ENCODE measurements at places on chromosomes 2 and 18. TPM values are rescaled to one million over a fixed set of nuclear protein-coding genes. Genes with fewer than 3 reads are reported as not detected.
A peak's percentile ranks its signal among the peaks of the same experiment; 100 is the strongest.

CHAC2 gene
- total RNA-seq: 5.4 TPM

- H3K27me3 ChIP-seq: peaks cover 3% of the 10 kb centered on the region
- H3K27ac ChIP-seq: no peak overlapping the region
- no peak for DNase-seq
- H3K4me3 ChIP-seq: no peak overlapping the region
- H3K4me1 ChIP-seq: no peaks in the 10 kb centered on the region
Measured at GRCh38 chr2:120396013-120396860, 50.3 kb downstream of the INHBB start.

LGALSL gene
- total RNA-seq: 23.2 TPM

GRCh38 chr2:15449556-15450236 lies 111.4 kb downstream of the NBAS start:
- H3K4me1 ChIP-seq: peaks cover 30% of the 10 kb centered on the region
- peaks cover 4% of the 10 kb centered on the region for H3K36me3 ChIP-seq
- H3K4me3 ChIP-seq: no peak overlapping the region
- H3K27ac ChIP-seq: peak overlapping the region; percentile 72
- H3K27me3 ChIP-seq: no peaks in the 10 kb centered on the region

NTSR2 gene
- total RNA-seq: 0.18 TPM

Measured in psoas muscle (tissue), 8 donors.